GM12892 (cell line): ENCODE measurements at places on chromosomes 1 and 21.
A peak's percentile ranks its signal among the peaks of the same experiment; 100 is the strongest.

- DNase-seq: no peak
Observed at GRCh38 chr1:43058545-43059360, 100.1 kb upstream of the SLC2A1 start.

GRCh38 chr1:207603777-207604176, 41.2 kb upstream of the CR1L start:
- DNase-seq: no peak

- no peak for DNase-seq
Observed at GRCh38 chr1:23489842-23490241, 5.9 kb upstream of the ASAP3 start.

DNA sequence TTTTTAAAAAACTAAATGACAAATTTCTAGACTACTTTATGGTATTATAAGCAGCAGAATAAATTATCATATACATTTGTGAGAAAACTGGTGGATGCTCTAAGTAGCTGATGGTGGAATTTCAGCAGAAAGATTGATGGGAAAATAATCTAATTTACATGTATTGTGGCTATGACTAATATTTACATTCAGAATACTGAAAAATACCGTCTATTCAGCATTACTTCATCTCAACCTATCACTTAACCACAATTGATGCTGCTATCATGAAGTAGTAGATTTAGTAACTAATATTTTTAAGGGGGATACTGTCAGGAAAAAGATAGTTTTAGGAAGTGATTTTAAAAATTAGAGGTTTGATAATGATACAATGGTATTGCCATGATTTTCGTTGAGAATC, 137.9 kb downstream of the IFI44 start:
- no peak for DNase-seq

DNA sequence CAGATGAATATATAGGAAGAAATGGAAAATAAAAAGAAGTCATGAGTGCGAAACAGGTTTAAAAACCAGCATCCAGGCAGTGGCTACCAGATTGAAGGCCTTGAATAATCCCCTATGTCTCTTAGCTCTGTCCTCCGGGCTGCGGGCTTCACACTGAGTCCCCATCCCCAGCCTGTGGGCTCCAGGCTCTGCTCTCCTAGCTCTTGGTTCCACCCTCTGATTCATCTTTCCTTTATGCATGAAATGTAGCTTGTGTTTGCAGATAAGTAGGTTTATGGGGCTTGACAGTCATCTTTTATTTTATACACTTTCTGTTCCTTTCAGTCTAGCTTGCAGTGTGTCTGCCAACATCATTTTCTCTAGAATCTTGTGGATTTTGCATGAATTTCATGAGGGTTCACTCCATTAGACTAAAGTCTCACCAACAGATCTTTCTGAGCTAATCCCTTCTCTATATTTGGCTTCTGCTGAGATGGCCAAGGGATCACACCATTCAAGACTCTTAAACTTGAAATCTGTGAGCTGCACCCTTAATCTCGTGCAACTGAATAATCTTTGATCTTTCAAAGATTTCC, 174.5 kb downstream of the PLPPR4 start:
- DNase-seq: no peak

GRCh38 chr1:228374711-228375577, 31.7 kb downstream of the TRIM11 start:
- DNase-seq: peak; percentile 23

- no peak for DNase-seq
Observed at GRCh38 chr21:34311561-34312330, 52.1 kb upstream of the KCNE2 start.

DNA sequence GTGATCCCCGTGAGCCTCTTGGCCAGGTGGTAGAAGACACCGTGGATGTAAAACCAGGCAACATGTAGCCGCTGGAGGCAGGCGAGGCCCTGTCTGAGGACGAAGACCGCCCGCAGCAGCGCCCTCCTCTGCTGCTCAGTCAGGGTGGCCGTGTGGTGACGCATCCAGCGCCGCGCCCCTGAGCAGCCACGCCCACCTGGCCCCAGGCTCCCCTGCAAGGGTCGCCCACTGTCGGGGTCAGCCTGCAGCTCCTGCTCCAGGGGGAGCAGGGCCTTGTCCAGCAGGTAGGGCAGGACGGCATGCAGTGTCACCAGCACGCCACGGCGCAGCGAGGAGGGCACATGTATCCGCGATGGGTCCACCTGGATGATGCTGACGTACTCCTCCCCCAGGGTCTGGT, 3.9 kb downstream of the PEX10 start:
- DNase-seq: no peak

DNA sequence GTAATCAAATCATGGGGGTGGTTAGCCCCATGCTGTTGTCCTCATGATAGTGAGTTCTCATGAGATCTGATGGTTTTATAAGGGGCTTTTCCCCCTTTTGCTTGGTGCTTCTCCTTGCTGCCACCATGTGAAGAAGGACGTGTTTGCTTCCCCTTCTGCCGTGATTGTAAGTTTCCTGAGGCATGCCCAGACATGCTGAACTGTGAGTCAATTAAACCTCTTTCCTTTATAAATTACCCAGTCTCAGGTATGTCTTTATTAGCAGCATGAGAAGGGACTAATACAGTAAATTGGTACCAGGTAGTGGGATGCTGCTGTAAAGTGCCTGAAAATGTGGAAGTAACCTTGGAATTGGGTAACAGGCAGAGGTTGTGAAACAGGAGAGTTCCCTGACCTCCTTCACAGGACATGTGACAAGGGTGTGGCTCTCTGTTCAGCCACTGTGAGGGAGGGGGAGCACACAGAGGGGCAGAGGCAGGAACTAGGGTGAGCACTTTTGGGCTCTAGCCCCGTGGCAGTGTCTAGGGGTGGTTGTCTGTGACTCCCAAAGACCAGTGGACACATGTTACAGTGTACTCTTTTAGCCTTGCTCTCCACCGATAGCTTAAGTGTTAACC, 105.3 kb downstream of the BACH1 start:
- DNase-seq: no peak

GRCh38 chr1:218942431-218942830, 231.2 kb upstream of the LYPLAL1 start:
- no peak for DNase-seq

- DNase-seq: no peak
Observed at GRCh38 chr1:218711001-218711400, 365.9 kb downstream of the TGFB2 start.

GRCh38 chr1:37567023-37567422, 10.3 kb downstream of the DNALI1 start:
- no peak for DNase-seq
